ENCODE measurements at places on chromosomes 6 and 20.

DNA sequence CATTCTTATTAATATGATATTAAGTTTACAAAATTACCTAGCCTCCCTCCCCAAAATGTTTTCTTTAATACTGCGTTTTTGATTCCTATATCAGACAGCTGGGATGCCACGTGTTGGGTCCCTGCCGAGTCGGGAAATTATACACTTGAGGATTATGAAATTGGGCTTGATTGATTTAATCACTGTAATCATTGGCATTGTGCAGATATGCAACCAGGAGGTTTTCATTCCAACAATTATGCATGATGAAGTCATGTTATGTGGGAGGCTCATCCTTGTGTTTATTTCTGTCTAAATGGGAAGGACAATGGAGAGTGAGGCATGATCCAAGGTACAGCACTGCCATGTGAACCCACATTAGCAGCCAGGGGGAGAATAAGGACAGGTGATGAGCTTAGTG is 30.6 kb upstream of the RIPOR2 start:
- no peak for DNase-seq

DNA sequence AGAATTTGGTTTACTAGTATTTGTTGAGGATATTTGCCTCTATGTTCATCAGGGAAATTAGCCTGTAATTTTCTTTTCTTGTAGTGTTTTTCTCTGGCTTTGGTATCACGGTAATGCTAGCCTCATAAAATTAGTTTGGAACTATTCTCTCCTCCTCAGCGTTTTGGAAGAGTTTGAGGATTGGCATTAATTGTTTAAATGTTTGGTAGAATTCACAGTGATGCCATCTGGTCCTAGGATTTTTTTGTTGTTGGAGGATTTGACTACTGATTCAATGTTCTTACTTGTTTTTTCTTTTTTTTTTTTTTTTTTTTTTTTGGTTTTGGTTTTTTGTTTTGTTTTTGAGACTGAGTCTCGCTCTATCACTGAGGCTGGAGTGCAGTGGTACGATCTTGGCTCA is 156.2 kb upstream of the BTBD3 start:
- DNase-seq = no peak

GRCh38 chr20:44692932-44693480 is 22.2 kb upstream of the CCN5 start:
- no peak for DNase-seq

GRCh38 chr6:71474942-71475341 is 186.3 kb downstream of the OGFRL1 start:
- no peak for DNase-seq

DNA sequence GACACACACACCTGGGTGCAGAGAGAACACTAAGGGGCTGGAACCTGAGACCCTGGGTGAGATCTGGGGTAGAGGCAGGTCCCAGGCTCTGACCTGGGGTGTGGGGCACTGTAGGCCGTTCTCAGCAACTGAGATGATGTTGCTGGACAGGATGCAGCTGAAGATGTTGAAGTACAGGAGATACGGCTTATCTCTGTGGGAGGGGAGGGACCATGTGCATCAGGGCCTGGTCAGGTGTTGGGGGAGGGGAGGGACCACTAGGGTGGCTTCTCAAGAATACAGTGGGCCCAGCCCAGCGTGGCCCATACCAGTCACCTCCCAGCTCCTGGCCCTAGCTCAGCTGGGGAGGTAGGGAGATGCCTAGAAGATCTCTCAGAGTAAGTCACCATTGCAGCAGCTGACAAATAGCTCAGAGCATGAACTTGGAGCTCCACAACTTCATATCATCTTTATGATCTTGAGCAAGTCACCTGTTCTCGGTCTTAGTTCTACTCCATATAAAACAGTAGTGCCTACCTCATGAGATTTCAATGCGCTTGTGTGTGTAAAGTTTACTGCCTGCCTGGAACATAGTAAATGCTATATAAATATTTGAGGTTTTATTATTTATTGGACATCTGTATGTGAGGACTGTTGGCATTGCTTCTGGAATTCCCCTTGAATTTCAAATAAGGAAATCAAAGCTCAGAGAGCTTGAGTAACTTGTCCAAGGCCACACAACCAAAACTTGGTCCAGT is 3.8 kb downstream of the SLC44A4 start:
- DNase-seq = no peak

DNA sequence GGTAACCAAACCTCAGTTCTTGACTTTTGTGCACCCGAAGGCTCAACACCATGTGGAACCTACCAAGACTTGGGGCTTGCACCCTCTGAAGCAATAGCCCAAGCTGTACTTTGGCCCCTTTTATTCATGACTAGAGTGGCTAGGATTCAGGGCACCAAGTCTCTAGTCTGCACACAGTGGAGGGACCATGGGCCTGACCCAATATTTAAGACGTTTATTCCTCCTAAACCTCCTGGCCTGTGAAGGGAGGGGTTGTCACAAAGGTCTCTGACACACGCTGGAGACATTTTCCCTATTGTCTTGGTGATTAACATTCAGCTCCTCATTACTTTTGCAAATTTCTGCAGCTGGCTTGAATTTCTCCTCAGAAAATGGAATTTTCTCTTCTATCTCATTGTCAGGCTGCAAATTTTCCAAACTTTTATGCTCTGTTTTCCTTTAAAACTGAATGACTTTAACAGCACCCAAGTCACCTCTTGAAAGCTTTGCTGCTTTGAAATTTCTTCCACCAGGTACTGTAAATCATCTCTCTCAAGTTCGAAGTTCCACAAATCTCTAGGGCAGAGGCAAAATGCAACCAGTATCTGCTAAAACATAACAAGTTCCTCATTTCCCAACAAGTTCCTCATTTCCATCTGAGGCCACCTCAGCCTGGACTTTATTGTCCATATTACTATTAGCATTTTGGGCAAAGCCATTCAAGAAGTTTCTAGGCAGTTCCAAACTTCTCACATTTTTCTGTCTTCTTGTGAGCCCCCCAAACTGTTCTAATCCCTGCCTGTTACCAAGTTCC is 481.4 kb upstream of the BTBD3 start:
- DNase-seq = no peak

DNA sequence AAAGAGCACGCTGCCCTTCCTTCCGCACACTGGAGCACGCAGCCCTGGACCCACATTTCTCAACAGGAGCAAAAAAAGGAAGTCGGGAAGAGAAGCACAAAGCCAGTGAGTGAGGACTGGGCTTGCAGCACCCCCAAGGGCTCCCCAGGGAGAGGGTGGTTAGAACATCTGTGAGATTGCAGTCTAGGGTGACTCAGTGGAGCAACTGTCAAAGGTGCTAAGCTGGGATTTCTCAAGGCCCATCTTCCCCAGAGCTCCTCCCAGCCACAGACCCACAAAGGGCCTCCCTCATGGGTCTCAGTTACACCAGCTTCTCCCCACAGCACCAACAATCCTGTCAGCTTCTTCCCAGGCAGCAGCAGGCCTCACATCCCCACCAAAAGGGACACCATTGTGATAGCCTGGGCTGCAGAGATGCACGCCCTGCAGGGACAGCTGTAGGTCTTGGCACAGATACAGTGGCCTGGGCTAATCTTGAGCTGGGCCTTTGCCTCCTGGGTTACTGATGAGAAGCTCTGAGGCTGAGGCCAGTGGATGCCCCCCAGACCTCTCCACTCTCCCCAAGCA is 39.6 kb upstream of the CD93 start:
- no peak for DNase-seq

- DNase-seq = no peak
Measured at GRCh38 chr6:13918686-13919250, 6.0 kb upstream of the RNF182 start.
